ENCODE measurements at places on chromosomes 2 and 18. TPM values are rescaled to one million over a fixed set of nuclear protein-coding genes. Genes with fewer than 3 reads are reported as not detected.

DNA sequence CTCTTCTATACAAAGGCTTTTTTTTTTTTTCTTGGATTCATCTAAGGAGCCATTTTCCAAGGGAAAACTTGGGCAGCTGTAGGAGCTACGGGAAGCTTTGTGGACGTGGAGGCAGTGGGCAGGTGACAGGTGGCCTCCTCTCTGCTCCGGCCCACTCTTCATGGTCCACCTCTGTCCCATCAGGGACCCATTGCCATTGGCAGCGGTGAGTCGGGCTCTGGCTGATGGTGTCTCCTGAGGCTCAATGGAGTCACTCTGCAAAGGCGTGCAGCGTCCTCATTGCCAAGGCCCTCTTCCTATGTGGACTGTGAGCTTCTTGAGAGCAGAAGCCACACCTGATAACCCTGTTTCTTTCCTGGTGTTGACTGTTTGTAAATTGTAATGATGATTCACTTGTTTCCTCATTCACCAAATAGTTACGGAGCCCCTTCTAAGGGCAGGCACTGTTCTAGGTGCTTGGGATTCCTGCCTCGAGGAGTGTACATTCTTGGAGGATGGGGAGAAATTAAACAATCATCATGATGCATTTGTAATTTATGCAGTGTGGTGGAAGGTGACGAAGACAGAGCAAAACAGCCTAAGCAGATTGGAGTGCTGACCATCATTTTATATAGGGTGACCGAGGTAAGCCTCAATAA is 240.3 kb upstream of the HS6ST1 start:
- H3K27me3 ChIP-seq: no peaks in the 10 kb centered on the region
- H3K36me3 ChIP-seq: no peaks in the 10 kb centered on the region
- DNase-seq: no peak
- no peak overlapping the region for H3K4me3 ChIP-seq
- H3K4me1 ChIP-seq: no peaks in the 10 kb centered on the region
- no peak overlapping the region for H3K27ac ChIP-seq

DNA sequence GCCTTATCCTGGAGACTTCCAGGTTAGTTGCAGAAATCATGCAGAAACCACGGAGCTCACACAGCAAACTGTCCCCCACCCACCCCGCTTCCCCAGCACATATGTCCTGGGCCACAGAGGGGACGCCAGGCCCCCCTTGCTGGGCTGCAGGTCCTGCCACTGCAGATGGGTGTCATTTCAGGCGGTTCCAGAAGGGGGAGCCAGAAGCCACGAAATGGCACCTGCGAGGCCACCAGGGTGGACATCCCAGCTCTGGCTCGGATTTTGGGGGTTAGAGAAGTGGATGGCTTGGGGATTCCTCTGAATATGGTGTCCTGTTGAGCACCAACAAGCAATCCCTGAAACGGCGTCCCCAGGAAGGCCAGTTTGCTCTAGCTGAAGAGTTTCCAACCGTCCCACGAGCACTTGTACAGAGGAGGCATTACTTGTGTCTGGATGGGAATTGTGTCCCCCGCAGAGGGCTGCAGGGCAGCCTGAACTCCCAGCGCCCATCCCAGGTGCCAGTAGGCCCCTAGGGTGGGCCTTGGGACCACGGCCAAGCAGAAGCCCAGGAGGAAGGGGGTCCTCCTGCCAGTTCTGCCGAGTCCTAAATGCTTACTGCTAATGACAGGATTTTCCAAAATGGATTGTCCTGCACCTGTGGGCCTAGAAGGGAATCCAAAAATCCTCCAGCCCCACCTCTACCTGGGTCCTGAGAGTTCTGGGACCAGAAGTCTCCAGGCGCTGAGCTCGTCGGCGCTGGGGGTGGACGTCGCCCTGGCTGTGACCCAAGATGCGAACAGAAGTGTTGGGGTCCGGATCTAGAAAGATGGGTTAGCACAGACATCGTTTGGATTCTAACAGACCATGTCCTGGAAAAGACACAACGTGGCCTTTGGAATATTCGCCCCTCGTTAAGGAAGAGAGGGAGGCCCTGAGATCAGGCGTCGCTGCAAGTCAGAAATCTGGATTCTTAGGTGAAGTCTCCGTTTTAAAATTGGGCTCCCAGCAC is 14.6 kb upstream of the NFATC1 start:
- no peaks in the 10 kb centered on the region for H3K4me1 ChIP-seq
- peak; percentile 63 for DNase-seq
- H3K27ac ChIP-seq: no peak overlapping the region
- H3K4me3 ChIP-seq: no peak overlapping the region

GRCh38 chr2:110099038-110099425 is 16.6 kb downstream of the MALL start:
- no peak overlapping the region for H3K27ac ChIP-seq
- H3K36me3 ChIP-seq: no peaks in the 10 kb centered on the region
- no peaks in the 10 kb centered on the region for H3K27me3 ChIP-seq

DNA sequence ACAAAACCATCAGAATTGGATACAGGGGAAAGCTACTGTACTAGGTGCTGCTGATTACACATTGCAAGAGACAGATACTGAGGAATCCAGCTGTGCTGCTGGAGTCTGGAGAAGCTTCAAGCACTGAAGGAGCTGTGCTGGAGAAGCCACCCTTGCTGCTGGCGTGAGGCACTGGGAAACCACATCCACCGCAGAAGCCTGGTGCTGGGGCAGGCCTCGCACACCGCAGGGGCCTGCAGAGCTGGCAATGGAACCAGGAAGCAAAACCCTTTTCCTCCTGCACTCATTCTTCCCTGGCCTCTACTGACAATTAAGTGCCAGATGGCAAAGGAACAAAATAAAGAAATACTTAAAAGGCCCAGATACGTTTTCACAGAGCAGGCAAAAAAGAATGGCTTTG is 94.4 kb upstream of the MSH6 start:
- no peak overlapping the region for H3K27ac ChIP-seq
- H3K4me3 ChIP-seq: no peak overlapping the region
- no peaks in the 10 kb centered on the region for H3K4me1 ChIP-seq

DNA sequence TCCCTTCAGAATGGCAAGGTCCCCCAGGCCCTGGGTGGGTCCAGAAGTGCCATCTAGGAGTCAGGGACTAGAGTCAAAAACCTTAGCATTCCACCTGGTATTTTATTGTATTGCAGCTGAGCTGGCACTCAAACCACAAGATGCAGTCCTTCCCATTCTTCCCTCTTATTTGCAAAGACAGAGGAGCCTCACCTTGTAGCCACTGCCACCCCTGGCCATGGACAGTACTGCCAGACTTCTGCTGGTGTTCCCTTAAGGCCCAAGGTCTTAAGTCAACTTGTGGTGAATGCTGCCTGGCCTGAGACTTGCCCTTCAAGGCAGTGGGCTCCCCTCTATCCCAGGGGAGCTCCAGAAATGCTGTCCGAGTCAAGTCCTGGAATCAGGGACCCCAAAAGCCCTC is 6.9 kb downstream of the UGT1A10 start:
- H3K27ac ChIP-seq: no peak overlapping the region
- H3K27me3 ChIP-seq: no peaks in the 10 kb centered on the region
- DNase-seq: no peak
- H3K36me3 ChIP-seq: no peaks in the 10 kb centered on the region

DNA sequence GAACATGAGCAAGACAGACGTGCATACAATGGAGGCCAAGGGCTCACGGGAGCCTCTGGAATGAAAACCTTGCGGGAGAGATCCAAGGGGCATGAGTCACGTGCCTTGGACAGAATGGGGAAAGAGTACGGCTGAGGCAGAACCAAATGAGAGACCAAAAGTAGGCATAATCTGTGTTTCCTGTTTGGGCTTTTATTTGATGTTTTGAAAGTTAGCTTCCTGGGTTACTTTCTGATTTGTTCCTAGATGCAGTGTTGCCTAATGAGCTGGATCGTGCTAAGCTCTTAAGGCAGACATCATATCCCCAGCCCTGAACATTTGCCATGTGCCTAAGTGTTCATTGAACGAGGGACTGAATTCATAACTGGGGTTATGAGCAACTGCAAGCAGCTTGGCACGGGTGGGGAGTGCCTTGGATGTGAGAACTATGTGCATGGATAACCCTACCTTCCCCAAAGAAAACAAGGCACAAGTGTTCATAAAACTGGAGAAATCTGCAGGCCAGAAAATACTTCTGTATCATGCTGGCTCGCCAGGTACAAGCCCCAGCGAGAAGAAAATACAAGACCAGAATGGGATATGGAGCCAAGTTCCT is 60.3 kb upstream of the RPL31 start:
- no peak overlapping the region for H3K27ac ChIP-seq
- H3K36me3 ChIP-seq: no peaks in the 10 kb centered on the region
- H3K27me3 ChIP-seq: no peaks in the 10 kb centered on the region
- H3K4me1 ChIP-seq: no peaks in the 10 kb centered on the region
- H3K4me3 ChIP-seq: no peak overlapping the region

DNA sequence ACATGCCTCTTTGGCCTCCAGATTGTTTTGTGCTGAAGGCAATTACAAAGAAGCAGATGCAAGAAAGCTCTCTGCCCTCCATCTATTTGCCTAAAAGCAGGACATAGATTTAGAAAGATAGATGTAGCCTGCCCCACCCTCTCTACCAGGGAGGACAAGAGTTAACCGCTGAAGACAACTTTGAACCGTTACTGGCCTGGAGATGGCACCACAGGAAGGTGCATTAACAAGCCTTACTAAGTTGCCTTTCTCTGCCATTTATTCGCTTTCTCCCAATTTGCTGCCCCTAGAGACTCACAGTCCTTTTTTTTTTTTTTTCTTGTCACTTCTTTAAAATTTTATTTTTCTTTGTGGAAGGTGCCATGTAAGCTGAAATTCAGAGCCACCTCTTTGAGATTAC is 28.8 kb upstream of the RMDN2 start:
- no peaks in the 10 kb centered on the region for H3K36me3 ChIP-seq
- peaks cover 19% of the 10 kb centered on the region for H3K4me1 ChIP-seq
- H3K27me3 ChIP-seq: no peaks in the 10 kb centered on the region

Gene RFX8
- total RNA-seq: not detected

Measured in Caco-2 (cell line).